Cardiac ventricle fibroblast (primary cell): ENCODE measurements at places on chromosomes 12 and 14. TPM values are rescaled to one million over a fixed set of nuclear protein-coding genes. Genes with fewer than 3 reads are reported as not detected.

The FAM181A gene
- total RNA-seq, result not detected in 2 replicates

The SIX1 gene
- 0.12 and 0.20 TPM in 2 replicates for total RNA-seq

The NKX2-1 gene
- not detected in 2 replicates for total RNA-seq

The SPX gene
- 1.9 TPM in 1 of 2 replicates, not detected in the other for total RNA-seq

The POU6F1 gene
- 3.3 and 6.1 TPM in 2 replicates for total RNA-seq

The C12orf50 gene
- not detected in 2 replicates for total RNA-seq

The RIMBP2 gene
- 0.31 and 0.93 TPM in 2 replicates for total RNA-seq

The TROAP gene
- total RNA-seq, result 4.1 and 6.7 TPM in 2 replicates

The KRT85 gene
- total RNA-seq, result not detected in 2 replicates

The CCDC198 gene
- total RNA-seq, result not detected in 2 replicates

The TPH2 gene
- total RNA-seq, result not detected in 2 replicates

The FAM90A1 gene
- 0.25 TPM in 1 of 2 replicates, not detected in the other for total RNA-seq

The NUAK1 gene
- total RNA-seq, result 1.9 and 3.7 TPM in 2 replicates

The OTOGL gene
- total RNA-seq, result 0.15 and 0.31 TPM in 2 replicates

The SOCS2 gene
- total RNA-seq, result 32.6 and 45.1 TPM in 2 replicates

The IL22 gene
- total RNA-seq, result not detected in 2 replicates

The TBX5 gene
- total RNA-seq, result 1.2 and 3.6 TPM in 2 replicates

The TRPV4 gene
- 2.6 TPM in 2 replicates for total RNA-seq

The C12orf42 gene
- total RNA-seq, result not detected in 2 replicates

The KRT78 gene
- total RNA-seq, result not detected in 2 replicates

The ERBB3 gene
- total RNA-seq, result 0.39 TPM in 1 of 2 replicates, not detected in the other

The OR8S1 gene
- not detected in 2 replicates for total RNA-seq

The KRT74 gene
- not detected in 2 replicates for total RNA-seq

The RTN1 gene
- total RNA-seq, result 0.12 and 0.34 TPM in 2 replicates

The MIP gene
- not detected in 2 replicates for total RNA-seq

The MCRS1 gene
- total RNA-seq, result 32.1 and 33.8 TPM in 2 replicates

The CD4 gene
- 0.49 and 0.75 TPM in 2 replicates for total RNA-seq

The CRACR2A gene
- total RNA-seq, result 4.2 and 6.5 TPM in 2 replicates

The KMT2D gene
- total RNA-seq, result 41.7 and 57.0 TPM in 2 replicates

The SIVA1 gene
- total RNA-seq, result 174 and 204 TPM in 2 replicates

The HCAR3 gene
- not detected in 2 replicates for total RNA-seq

The ACOT4 gene
- total RNA-seq, result 0.69 and 0.73 TPM in 2 replicates

The LTB4R2 gene
- 1.9 and 2.6 TPM in 2 replicates for total RNA-seq

The PAX9 gene
- total RNA-seq, result not detected in 2 replicates

The PPP4R4 gene
- not detected in 2 replicates for total RNA-seq

The PRPF39 gene
- total RNA-seq, result 11.5 and 13.0 TPM in 2 replicates

The RTL1 gene
- total RNA-seq, result not detected in 2 replicates

The AQP2 gene
- total RNA-seq, result 0.31 TPM in 1 of 2 replicates, not detected in the other
